BJ (cell line): ENCODE measurements at places on chromosomes 11 and 22.

GRCh38 chr11:58028687-58029411 lies 1.9 kb upstream of the OR6Q1 start:
- no peak for DNase-seq

- no peak for DNase-seq
Observed at GRCh38 chr11:76734456-76735420, 48.4 kb upstream of the TSKU start.

DNA sequence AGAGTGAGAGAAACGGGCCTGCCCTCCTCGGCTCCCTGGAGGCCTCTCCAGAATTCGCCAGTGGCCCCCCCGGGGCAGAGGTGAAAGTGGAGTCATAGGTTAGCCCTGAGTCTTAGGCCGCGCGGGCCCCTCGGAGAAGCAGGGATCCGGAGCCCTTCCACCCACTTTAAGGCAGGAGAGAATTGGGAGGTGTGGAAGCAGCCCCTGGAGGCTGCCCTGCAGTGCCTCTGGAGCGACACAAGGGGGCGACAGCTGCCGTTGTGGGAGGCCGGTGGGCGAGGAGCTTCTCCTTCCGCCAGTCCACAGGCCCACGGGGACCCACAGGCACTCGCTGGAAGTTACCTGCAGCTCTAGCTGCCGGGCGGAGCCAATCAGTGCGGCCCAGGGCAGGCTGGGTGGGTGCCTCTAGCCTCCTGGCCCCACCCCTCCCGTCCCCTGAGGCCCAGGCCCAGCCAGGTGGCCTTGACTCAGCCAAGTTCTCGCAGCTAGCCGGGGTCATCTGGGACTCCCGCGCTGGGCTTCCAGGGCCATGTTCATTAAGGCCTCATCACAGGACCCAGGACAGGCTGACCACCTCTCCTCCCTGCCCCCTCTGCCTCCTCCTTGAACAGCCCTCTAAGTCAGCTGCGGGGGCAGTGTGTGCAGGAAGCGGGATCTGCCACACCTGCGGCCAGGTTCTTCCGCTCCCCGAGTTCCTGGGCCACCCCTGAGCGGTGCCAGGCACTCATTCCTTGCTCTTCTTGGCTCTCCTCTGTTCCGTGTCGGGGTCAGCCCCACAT lies 5.0 kb downstream of the DGKZ start:
- DNase-seq, result no peak

- no peak for DNase-seq
Observed at GRCh38 chr11:108774037-108774730, 109.3 kb downstream of the DDX10 start.

GRCh38 chr22:22928666-22929380 lies 41.2 kb downstream of the IGLL5 start:
- no peak for DNase-seq

GRCh38 chr22:37318364-37319109 lies 36.2 kb downstream of the CYTH4 start:
- DNase-seq, result no peak

GRCh38 chr22:42626951-42627625 lies 12.4 kb upstream of the POLDIP3 start:
- no peak for DNase-seq

GRCh38 chr22:44051961-44052360 lies 27.9 kb downstream of the PARVB start:
- no peak for DNase-seq

GRCh38 chr11:86629045-86629706 lies 43.2 kb downstream of the ME3 start:
- DNase-seq, result no peak

DNA sequence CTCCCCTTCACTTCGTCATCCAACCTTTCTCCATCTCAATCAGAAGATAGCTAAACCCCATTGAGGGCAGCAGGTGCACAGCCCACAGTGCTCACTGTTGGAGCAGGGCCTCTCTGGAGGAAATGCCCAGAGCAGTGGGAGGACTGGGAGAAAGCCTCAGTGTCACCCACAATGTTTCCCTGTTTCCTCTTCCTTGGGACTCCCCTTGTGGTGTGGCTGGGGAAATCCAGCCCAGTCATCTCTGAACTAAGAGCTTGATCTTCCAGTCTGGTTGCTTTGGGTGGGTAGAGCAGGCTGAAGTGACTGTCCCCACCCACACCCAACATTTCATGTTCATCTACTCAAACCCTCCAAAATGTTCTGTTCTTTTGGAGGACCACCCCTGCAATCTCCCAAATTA lies 29.8 kb upstream of the EED start:
- no peak for DNase-seq

- DNase-seq, result no peak
Observed at GRCh38 chr11:88292171-88292843, 45.2 kb downstream of the CTSC start.

GRCh38 chr22:27723158-27723557 lies 78.4 kb downstream of the MN1 start:
- DNase-seq, result no peak

DNA sequence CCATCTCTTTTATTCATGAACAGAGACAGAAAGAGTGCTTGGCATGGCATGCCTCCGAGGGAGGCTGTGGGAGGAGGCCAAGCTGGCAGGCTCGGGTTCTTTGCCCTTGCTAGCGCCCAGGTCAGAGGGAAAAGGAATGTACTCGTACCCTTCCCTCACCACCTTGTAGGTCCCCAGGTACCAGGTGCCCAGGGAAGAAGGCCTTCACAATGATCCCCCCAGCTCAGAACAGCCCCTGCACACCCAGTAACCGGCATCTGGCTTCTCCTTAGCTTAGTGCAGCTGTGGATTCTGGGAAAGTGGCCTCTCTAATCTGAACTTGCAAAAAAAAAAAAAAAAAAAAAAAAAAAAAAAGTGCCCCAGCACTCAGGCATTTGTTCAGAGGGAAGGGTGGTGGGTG lies 1.3 kb downstream of the HEPN1 start:
- no peak for DNase-seq

DNA sequence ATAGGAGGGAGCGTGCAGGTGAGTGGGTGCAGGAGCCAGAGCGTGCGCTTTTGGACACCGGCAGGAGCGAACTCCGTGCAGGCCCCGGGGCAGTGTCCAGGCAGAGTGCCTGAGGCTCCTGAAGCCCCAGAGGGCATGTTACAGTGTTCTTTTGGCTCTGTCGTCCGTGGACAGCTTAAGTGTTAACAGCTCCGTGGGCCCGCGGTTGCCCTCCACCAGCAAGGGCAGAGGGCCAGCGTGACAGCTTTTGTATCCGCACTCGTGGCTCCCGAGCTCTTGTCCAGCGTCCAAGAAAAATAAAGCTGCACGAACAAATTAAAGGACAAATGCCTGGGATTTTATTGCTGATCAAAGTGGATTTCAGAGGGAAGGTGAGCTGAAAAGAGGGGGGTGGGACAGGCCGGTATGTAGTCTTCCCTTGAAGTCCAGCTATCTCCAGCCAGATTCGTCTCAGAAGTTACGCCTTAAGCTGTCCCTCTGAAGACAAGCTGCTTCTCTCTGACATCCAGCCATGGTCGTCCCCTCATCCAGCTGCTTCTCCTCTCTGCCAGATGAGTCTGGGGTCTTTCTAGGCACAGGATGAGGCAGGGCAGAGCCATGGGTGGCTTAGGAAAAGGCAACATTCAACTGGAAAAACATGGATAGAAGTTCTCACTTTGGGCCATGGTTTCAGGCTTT lies 968 bp upstream of the TMEM109 start:
- no peak for DNase-seq

- DNase-seq, result no peak
Observed at GRCh38 chr11:10606536-10607208, 38.2 kb upstream of the LYVE1 start.

DNA sequence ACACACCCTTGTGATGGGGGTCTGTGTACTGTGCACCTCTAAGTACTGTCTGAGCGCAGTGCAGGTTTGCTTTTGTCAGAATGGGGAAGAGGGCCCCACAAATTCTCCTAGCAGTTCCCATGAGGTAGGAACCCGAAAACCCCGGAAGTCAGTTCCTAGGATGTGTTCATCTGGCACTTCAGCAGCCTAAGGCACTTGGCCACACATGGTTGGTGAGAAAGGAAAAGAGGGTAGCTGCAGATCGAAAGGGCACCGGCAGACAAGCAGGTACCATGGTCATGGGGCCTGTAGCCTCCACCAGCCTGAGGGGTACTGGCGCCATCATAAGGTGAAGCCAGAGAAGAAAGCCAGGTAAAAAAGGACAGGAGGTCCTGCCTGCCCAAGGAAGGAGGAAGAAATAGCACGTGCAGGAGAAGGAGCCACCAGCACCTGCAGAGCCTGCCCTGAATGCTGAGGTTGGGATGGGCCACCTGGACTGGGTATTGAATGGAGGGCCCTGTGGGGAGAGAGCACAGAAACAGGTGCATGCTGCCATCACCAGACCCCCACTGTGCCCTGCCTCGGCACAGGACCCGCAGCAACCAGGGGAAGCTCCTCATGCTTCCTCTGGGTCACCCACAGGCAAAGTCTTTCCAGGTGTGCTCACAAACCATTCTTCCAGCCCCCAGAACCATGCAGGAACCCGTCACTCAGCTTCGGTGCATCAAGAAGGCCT lies 8.1 kb upstream of the CASTOR1 start:
- no peak for DNase-seq

DNA sequence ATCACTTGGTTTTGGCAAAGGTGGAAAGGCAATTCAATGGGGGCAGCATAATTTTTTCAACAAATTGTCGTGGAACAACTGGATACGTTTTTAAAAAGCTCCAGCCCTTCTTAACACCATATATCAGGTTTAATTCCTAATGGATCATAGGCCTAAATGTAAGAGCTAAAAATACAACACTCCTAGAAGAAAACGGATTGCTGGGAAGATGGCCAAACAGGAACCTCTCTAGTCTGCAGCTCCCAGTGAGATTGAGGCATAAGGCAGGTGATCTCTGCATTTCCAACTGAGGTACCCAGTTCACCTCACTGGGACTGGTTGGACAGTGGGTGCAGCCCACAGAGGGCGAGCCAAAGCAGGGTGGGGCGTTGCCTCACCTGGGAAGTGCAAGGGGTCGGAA lies 32.4 kb upstream of the SCGB1D1 start:
- no peak for DNase-seq

DNA sequence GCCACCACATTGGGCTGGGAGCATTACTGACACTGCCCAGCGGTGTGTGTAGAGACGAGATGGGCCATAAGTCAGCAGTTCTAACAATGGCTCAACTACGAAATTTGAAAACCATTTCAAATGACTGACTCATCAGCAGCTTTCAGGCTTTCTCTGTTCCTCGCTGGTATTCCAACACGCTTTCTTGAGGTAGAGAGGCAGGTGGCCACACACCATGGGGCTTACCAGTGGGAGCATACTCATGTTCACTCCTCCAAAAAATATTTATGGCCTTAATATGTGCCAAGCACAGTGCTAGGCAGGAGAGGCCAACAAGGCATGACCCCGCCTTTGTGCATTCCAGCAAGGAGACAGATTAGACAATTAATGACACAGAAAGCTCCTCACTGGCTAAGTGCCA lies 20.3 kb downstream of the ARFGAP2 start:
- DNase-seq, result no peak

- DNase-seq, result no peak
Observed at GRCh38 chr11:15118431-15118830, 3.7 kb downstream of the INSC start.

DNA sequence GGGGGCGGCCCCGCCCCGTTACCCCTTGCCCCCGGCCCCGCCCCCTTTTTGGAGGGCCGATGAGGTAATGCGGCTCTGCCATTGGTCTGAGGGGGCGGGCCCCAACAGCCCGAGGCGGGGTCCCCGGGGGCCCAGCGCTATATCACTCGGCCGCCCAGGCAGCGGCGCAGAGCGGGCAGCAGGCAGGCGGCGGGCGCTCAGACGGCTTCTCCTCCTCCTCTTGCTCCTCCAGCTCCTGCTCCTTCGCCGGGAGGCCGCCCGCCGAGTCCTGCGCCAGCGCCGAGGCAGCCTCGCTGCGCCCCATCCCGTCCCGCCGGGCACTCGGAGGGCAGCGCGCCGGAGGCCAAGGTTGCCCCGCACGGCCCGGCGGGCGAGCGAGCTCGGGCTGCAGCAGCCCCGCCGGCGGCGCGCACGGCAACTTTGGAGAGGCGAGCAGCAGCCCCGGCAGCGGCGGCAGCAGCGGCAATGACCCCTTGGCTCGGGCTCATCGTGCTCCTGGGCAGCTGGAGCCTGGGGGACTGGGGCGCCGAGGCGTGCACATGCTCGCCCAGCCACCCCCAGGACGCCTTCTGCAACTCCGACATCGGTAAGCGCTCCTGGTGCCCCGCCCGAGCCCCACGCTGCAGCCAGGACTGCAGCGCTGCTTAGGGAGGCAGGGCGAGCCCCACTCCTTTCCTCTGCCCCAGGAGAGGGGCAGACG lies at the start of gene TIMP3:
TSS of gene TIMP3 (plus strand) at position 169 of the 700 bp plus-strand sequence. CDS start at position 466, 297 bp downstream.
- no peak for DNase-seq

DNA sequence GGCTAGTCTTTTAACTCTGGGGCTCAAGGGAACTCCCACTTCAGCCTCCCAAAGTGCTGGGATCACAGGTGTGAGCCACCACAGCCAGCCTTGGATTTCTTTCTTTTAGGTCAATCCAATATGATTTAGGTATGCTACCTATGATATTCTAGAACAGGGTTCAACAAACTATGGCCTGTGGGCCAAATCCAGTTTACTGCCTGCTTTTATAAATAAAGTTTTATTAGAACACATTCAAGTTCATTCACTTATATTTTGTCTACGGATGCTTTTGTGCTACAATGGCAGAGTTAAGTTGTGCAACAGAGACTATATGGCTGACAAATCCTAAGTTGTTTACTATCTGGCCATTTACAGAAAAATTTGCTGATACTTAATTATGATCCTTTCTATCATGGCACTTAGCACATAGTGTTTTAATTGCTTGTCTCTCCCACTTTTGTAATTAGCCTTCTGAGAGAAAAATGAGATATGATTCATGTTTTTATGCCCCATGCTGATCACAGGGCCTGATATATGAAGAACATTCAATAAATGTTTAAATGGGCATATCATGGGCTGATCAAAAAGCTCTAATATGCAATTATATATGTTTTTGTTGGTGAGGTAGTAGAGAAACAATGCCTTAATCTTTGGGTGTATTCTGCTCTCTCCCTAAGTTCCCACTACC lies 109.6 kb downstream of the STIM1 start:
- DNase-seq, result no peak

DNA sequence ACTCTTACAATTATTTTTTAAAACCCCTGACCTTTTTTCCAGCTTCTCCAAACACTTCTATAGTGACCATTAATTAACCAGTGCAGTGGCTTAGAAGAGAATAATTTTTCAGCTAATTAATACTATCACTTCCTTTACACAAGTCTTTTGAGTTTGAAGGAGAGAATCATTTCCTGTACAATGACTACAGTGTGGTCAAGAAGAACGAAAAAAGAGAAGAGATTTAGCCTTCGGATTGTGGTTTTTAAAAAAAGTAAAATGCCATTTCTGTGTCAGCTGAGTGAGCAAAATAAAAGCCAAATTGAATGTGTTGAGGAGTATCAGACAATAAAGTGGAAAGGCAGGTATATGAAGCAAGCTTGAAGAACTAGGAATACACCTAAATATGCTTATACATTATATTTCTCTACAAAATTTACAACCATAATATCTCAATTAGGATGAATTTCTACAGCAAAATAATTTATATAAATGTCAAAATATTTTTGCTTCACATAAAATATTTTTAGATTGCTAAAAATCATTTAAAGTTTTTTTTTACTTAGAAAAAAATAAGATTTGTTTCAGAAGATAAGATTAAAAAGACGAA lies 1155.2 kb upstream of the CNTN5 start:
- no peak for DNase-seq

GRCh38 chr11:111357150-111358037 lies 21.7 kb downstream of the POU2AF1 start:
- DNase-seq, result no peak

- DNase-seq, result no peak
Observed at GRCh38 chr22:49321477-49322055, 506.1 kb downstream of the BRD1 start.

- DNase-seq, result no peak
Observed at GRCh38 chr11:94830722-94831510, 62.8 kb downstream of the AMOTL1 start.

- DNase-seq, result no peak
Observed at GRCh38 chr11:80441821-80442220, 1001.0 kb upstream of the TENM4 start.
